NCI-H446 treated with DMSO at 0.1 percent for 48 hours (cell line): ENCODE measurements at places on chromosomes 5 and 9.

DNA sequence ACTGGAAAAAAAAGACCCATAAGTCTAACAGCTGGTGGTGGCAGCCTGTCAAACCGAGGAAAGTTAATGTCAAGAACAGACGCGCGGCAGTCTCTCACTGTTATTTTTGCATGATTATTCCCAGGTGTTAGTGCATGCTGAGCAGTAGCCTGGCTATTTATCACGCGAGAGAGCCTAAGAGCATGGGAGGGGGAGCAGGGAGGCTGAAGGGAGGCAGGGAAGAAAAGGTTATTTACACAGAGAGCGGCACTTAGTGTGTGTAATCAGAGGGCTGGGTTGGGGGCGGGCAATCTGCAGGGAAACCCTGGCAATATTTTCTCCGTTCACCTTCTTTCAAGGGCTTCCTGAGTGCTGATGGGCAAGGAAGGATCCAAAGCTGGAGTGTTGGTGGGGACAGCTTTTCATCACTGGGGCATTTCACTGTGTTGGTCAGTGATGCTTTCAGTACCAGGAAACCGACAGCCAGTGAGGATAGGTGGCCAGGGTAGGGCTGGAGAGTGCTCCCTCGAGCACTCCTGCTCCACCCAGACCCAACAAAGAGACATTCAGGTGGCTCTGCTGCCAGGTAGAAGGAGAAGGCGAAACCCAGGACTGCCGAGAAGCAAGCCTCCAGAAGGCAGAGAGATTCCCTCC, 39.6 kb downstream of the ZNF608 start:
- DNase-seq: peak; percentile 38

DNA sequence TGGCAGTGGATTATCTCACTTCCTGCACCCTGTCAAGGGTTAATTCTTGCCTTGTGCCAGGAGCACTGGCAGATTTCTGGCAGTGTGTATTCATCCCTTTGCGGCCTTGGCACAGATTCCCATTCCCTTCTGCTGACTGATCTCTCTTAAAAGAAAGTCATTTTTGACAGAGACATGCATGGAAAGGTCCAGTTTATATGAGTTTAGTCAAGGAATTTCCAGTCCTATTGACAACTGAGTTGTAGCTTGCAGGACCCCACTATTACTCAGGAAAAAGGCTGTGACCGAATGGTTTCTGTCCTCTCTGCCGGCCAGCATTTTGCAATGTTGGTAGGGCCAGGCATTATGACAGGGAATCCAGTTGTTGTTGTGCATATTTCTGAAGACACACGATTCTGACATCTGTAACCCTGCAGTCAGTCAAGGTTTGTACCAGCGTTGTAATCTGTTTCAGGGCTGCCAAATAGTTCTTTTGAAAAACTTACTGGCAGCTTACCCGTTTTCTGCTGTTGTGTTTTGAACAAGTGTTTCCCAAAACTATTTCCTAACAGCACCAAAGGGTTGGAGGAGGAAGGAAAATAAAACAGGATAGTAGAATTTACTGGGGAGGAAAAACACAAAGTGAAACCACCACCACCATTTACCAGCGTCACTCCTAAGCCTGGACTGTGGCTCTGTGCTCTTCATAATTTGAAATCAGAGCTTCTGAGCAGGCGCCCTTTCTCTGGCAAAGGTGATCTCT, 243.4 kb upstream of the KLF4 start:
- no peak for DNase-seq

DNA sequence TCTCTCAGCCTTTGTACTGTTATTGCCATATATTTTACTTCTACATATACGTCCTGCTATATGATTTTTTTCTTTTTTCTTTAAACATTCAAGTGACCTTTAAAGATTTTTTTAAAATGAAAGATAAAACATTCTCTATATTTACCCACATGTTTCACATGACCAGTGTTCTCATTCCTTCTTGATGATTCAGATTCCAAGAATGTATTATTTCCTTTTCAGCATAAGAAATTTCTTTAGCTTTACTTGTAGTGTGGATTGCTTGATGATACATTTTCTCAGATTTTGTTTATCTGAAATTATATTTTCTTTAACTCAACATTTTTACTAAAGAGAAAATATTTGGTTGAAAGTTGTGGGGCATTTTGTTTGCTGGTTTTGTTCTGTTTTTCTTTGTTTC, 792.1 kb downstream of the BRINP1 start:
- DNase-seq: no peak

GRCh38 chr9:134575103-134575900, 66.3 kb upstream of the COL5A1 start:
- no peak for DNase-seq

- peak; percentile 80 for DNase-seq
These were observed 83.0 kb upstream of the FREM1 start for GRCh38 chr9:14993061-14993800.
